ENCODE measurements at places on chromosomes 7 and 10. TPM values are rescaled to one million over a fixed set of nuclear protein-coding genes. Genes with fewer than 3 reads are reported as not detected.

Gene NACAD
- total RNA-seq, result 1.7 TPM

- no peak for DNase-seq
Observed at GRCh38 chr7:74002474-74003017, 25.4 kb upstream of the ELN start.

Gene NUTM2B
- total RNA-seq, result 0.59 TPM

DNA sequence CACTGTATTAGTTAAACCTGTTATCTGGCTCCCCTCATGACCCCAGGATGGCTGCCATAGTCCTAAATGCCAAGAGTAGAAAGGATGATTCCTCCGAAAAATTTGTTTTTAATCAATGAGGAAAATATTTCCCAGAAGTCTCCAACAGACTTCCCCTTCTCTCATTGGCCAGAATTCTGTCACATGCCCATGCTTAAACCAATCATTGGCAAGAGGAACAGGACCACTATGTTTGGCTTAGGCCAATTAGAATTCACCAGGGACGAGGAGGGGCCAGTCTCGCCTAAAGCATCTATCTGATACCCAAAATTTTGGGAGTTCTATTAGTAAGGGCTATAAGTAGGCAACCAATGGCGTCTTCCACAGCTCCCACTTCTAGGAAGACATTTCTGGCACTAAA, 71.2 kb upstream of the IL6 start:
- no peak for DNase-seq
